ENCODE measurements at places on chromosomes 6 and 20.

- no peak for DNase-seq
Measured at GRCh38 chr6:43739642-43740091, 30.3 kb upstream of the VEGFA start.

DNA sequence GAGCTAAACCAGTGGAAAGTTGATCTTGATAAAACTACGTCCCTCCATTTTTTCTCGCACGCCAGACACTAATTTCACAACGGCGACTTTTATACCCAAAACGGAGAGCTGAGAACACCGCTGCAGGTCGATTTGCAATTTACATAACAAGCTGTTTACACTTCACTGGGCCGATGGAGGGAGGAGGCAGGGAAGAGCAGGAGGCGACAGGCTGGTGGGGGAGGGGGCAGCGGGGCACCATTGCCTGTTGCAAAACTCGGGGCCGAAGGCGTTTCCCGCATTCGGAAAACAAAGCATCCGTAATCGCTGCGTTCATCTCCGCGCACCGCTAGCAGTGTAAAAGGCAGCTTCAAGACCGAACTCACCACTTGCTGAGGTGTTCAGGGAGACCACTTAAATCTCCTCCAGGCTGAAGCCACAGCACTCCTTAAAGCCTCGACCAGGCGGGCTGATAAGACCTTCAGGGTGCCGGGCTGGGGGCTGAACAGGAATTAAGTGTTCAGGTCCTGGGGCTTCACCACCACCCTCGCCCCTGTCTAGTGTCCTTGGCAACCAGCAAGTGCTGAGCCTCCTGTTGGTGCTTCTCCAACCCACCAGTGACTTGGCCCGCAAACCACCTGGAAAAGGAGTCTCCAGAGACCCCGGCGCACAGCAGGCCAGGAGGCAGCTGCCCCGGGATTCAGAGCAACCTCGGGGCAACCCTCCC, 2.0 kb upstream of the FOXC1 start:
- DNase-seq = no peak

DNA sequence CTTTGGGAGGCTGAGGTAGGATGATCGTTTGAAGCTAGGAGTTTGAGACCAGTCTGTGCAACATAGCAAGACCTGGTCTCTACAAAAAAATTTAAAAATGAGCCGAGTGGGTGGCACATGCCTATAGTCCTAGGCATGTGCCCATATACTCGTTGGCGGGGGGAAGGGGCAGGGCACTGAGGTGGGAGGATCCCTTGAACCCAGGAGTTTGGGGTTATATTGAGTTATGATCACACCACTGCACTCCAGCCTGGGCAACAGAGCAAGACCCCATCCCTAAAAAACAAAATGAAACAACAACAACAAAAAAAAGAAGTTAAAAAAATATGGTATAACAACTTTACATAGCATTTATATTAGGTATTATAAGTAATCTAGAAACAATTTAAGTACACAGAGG, 47.8 kb downstream of the LHFPL5 start:
- no peak for DNase-seq

GRCh38 chr6:91781946-91782345, 1195.1 kb upstream of the MAP3K7 start:
- no peak for DNase-seq

- DNase-seq = no peak
Measured at GRCh38 chr6:11213422-11214021, 18.9 kb downstream of the NEDD9 start.

DNA sequence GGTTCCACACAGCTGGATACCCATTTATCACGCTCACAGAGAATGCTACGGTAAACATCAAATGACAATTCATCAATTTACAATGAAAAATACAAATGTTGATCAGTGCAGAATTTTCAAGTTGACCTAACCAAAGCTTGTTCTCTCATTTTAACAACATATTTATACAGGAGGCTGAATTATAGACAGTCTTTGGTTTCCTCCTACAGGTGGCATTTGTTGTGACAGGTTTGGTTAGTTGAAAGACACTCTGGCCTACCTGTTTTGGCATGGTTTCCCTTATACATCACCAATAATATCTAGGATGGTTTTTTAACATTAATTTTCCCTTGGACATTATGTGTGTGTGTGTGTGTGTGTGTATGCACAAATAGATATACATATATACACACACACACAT, 642.5 kb upstream of the MMS22L start:
- DNase-seq = no peak

DNA sequence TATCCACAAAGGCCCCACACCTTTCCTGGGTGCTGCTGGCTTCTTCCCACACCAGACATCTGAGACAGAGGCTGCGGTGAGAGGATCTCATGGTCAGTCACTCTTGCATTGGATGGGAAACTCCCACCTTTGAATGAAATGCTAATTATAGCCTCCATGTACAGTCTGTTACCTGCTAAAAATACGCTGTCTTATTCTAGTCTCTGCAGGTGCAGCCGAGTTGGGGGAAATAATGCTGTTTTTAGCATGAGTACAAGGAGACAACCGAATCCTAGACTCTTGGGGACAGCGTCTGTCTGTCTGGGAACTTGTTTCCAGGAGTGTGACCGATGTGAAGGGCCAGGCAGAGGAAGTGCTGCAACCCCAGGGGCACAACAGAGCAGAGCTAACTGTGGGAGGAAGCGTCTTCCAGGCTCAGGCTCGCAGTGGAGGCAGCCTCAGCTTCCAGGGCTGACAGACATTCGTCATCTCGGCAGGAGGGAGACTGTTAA, 286.2 kb downstream of the PREX1 start:
- no peak for DNase-seq

DNA sequence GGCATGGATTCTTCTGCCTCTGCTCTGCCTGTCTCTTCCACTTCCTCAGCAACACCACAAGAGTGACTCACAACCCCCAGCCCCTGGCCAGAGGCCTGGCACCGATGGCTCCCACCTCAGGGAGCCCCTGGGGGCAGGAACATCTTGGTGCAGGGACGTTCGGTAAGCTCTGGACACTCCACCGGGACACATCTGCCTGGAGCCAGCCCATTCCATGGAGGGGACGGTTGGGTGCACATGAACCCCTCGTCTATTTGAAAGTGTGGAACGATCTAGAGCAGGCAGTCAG, 246.5 kb downstream of the ERMARD start:
- no peak for DNase-seq

DNA sequence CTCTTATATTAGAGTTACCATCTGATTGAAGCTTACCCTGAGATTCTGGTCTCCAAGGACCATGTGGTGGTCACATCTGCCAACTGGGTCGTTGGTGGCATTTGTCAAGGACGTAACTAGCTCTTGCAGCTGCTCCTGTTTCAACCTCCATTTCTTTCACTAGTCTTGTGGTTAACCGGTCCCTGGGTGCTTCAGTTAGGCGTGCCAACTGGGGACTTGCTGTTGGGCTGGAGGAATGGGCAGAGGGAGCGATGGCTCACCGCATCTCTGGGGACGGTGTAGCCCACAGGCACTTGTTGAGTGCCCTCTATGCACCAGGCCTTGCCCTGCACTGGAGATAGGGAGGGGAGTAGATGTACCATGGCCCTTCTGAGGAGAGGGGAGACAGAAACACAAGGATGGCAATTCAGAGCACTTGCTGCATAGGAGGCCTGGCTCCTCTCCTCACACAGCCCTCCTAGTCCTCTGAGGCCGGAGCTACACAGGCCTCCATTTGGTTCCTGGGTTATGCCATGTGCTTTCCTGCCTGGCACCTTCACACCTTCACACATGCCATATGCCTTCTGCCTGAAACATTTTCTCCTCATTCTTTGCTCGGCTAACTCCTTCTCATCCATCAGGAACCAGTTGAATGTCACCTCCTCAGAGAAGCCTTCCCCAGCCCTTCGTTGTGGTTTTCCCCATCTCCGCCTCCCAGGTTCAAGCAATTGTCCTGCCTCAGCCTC, 20.0 kb upstream of the ASXL1 start:
- DNase-seq = no peak

DNA sequence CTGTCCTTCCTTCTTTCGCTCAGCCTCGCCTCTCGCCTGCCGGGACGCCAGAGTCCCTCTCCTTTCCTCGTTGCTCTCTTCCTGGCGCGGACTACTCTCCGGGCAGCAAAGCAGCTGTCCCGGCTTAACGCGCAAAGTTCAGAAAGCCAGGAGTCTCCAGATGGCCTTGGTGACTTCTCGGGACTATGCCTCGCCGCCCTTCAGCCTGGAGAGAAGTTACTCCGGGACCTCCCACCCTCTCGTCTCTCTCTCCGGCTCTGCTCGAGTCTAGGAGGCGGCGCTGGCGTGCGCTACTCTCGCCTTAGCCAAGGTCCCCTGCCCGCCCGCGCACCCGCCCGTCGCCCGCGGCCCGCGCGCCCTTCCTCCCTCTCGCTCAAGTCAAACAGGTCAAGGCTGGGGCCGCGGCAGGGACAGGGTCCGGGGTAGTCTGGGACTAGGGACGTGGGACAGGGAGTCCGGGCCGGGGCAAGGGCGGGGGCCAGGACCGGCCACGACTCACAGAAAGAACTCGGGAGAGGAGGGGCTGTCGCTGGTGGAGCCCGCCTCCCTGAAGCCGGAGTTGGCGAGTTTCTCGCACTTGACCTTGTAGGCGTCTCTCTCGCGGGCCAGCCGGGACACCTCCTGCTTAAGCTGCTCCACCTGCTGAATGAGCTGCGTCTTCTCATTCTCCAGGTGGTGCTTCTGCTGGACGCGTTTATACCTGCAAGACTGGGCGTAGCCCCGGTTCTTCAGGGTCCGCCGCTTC, 1.5 kb downstream of the MAFB start:
- DNase-seq = no peak

DNA sequence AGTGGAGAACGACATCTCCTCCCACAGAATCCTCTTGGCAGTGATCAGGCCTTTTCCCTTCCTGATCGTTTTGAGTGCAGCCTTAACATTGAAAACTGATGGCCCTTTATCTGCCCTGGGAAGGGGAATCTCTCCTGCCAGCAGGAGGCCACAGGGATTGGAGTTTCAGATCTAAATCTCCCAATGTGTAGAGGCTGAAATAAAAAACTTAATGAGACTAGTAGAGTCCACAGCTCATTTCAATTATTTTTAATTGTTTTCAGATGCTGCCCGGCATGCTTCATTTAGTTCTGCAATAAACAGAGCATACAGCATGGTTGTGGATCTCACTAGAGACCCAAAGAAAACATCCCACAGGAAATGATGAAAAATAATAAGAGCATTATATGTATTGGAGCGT, 662.2 kb upstream of the HS3ST5 start:
- no peak for DNase-seq

DNA sequence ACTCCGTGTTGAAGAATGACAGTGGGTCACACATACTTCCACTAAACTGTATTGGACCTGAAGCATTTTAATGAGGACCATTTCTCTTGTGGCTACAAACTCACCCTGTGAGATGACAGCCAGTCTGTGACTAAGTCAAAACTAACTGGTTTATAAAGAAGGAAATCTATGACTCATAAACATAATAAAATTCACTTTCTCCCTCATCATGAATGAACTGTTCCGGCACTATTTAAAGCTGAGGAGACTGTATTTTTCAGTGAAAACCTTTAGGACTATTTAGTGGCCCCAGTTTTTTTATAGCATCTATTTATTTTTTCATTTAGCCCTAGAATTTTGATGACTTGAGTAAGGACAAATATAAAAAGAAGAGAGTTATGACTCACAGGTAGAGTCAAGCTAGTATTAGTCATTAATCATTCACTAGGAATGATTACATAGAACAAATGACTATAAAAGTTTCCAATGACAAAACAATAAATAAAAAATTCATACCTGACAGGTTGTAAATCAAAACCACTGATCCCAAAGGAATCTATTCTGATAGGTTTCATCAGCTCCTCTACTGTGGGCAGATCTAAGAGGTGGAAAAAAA, 34.2 kb downstream of the CEP162 start:
- no peak for DNase-seq

DNA sequence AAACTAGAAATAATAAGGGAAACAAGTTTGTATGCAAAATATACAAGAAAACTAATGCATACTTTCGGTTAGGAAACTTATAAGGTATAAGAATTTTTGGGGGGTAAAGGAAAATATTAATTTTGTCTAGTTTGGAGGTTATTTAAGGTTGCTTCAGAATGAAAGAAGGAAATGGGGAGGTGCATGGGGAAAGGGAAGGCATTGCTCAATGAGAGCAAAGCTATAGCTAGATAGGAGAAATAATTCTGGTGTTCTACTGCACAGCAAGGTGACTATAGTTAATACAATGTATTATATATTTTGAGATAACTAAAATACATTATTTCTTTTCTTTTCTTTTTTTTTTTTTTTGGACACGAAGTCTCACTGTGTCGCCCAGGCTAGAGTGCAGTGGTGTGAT, 5.4 kb upstream of the MYMX start:
- no peak for DNase-seq

DNA sequence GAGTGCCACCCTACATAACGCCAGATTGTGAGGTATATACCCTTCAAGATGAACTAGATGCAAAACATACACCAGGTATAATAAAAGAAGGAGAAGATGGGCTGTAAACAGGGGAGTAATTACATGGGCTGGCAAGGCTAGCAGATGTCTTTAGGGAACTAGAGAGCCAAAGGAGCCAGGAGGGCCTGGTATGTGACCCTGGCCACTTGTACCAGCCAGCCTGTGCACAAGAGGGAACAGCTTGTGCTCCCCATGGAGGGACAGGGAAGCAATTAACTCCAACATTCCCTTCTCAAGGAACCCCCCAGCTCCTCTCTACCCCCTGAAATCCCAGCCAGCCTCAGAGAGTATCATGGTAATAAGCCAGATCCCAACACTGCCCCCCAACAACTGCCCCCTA, 139.9 kb downstream of the HIVEP2 start:
- DNase-seq = no peak

GRCh38 chr6:149271348-149272340, 45.9 kb upstream of the TAB2 start:
- no peak for DNase-seq

DNA sequence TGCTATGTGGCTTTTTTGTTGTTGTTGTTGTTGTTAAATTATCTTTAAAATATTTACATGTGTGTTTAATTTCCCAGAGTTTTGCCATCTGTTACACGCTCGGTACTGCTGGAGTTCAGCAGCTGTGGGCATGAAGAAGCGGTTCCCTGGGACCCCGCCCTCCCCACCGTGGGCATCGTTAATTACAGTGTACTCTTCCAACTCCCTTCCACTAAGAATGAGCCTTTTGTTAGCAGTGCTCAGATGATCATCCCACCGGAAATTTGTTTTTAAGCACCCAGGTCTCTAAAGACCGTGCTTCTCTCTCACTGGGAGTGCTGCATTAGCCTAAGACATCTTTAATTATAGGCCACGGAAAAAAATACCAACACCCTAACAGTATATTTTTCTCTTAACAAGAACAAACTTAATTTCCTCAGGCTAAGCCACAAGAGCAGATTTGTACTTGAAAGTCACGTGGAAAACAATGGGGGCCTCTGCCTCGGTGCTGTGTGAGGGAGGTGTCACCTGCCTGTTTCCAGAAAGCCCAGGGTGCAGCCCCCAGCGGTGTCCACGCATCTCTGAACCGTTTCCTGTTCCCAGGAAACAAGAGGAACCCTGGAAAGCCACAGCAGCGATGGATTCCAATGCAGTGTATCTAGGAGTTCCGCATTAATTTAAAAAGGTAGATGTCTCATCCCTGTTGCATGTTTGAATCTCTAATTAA, 113.3 kb upstream of the FRMD1 start:
- DNase-seq = no peak

DNA sequence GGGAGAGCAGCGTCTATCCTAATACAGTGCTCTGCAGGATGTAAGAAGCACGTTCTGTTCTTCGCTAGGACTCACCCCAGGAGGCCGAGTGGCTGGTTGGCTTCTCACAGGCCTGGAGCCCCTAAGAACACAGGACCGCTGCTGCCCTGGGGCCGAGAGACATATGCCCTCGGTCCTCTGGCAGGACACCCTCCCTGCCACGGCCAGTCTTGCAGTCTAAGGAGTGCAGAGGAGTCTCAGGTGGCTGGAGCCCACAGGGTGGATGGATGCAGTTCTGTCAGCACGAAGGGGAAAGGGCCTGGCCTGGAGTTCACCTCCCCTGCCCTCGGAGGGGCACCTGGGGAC, 96.5 kb downstream of the SMOC2 start:
- no peak for DNase-seq
